ENCODE measurements at places on chromosomes 5 and 9.
A peak's percentile ranks its signal among the peaks of the same experiment; 100 is the strongest.

DNA sequence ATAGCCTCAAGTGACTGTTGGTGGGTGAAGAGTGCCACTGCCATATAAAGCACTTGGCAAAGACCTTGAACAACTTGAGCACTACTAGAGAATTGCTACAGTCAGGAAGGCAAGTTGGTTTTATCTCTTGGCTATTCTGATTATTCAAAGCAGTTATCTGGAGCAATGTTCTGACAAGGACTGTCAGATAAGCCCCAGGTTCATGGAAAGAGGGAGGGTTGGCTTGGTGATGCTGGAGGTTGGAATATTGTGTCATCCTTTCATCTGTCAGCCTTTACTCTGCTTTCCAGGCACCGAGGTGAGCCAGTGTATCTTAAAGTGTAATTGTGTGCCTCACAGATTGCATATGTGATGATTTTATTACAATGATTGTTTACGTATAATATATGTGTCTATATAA, 548.4 kb upstream of the ZNF608 start:
- no peak for DNase-seq

GRCh38 chr5:148972974-148973374, 89.9 kb downstream of the SH3TC2 start:
- no peak for DNase-seq

DNA sequence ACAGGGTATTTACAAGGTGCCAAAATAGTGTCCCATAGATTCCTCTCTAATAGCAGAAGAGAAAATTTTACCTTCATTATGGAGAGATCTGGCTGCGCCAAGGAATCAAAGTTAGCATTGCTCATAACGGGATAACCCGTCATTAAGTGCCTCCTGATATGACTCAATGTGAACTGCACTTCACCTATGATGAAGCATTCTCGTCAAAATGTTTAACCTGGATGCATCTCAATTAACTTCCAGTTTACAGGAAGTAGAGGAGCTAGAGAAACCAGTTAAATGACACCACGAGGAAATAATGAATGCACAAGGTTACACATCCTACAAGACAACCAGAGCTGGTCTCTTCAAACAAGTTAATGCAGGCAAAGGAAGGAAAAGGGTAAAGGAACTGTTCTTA, 17.2 kb downstream of the FBXW11 start:
- no peak for DNase-seq

GRCh38 chr5:126274076-126274762, 149.0 kb upstream of the GRAMD2B start:
- no peak for DNase-seq

DNA sequence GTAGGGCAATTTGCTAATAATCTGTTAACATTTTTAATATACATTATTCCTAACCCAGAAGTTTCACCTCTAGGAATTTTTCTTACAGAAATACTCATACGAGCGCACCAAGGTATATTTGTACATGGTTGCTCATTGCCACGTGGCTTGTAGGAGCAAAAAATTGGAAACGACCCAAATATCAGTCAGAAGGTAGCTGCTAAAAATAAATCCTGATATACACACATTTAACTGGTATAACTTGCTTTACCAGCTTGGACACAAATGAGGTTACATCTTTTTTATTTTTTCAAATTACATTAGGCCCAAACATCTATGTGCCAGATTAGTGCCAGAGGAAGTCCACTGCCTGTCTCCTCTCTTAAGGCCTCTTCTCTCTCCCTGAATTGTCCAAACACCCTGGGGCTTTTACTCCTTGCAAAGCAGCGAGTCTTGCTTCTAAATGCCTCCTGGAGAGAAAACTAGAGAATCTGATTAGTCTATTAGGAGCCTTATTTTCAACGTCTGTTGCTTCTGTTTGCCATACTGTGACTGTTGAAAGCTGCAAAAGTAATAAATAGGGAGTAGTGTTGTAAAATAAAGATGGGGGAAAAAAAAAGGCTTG, 92.0 kb upstream of the SSBP2 start:
- DNase-seq = no peak

- DNase-seq = no peak
These were observed 93.5 kb upstream of the TNPO1 start for GRCh38 chr5:72722792-72723452.

GRCh38 chr9:93667627-93668026, 91.2 kb downstream of the PHF2 start:
- DNase-seq = peak; percentile 4

DNA sequence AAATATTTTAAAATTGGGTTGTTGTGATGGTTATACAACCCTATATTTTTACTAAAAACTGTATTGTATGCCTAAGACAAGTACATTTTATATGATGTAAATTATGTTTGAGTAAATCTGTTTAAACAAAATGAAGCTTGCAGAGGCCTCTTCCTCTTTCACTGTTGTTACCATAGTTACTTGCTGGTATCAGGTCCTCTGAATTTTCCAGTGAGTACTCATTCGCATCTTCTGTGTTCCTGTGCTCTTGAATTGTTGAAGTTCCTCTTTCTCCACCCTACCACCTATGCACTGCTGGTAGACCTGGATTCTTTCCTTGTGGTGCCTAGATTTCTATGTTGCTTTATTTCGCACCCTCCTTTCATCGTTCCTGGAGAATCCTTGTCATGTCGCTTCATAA, 938.5 kb upstream of the ACO1 start:
- DNase-seq = no peak

GRCh38 chr9:95316274-95316673, 1.2 kb downstream of the FANCC start:
- DNase-seq = no peak

GRCh38 chr5:141567513-141568117, 51.2 kb downstream of the DIAPH1 start:
- DNase-seq = no peak

DNA sequence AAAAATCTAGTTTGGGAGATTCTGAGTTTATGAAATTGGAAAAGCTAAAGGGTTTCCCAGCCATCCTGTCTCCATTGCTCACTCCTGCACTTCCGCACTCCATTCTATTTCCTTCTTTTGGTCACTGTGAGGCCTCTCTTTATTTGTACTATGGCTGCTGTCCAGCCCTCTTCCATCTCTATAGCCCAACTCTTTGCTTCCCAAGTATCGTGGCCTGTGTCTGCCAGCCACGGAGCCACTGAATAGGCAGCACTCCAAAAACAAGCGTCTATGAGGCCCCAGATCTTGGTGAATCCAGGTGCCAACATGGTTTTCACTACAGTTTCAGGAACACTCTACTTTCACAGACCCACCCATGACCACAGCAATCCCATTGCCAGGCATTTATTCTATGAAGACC, 37.2 kb downstream of the GRAMD2B start:
- DNase-seq = no peak

DNA sequence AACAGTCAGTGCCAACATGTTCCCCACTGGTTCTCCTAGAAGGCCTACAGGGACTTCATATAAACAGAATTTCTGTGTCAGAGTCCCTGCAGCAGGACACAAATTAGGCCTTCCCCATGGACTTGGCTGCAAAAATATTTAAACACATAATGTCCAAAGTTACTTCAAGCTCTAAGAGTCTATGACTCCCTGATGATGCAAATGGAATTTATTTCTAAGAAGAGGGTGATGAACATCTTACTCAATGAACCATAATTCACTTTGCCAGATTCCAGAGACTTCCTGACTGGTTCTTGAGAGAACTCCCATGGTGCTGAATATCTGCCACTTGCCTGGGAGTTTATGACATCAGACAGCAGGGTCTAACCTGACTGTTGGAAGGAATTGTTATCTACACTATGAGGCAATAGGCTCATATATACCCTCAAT, 32.7 kb upstream of the ADRA1B start:
- no peak for DNase-seq

- DNase-seq = no peak
These were observed 120.9 kb downstream of the PIP5K1B start for GRCh38 chr9:68825762-68826472.

GRCh38 chr9:95896580-95896979, 21.1 kb downstream of the ERCC6L2 start:
- DNase-seq = no peak

- no peak for DNase-seq
These were observed 12.2 kb upstream of the SPDL1 start for GRCh38 chr5:169571355-169571754.

DNA sequence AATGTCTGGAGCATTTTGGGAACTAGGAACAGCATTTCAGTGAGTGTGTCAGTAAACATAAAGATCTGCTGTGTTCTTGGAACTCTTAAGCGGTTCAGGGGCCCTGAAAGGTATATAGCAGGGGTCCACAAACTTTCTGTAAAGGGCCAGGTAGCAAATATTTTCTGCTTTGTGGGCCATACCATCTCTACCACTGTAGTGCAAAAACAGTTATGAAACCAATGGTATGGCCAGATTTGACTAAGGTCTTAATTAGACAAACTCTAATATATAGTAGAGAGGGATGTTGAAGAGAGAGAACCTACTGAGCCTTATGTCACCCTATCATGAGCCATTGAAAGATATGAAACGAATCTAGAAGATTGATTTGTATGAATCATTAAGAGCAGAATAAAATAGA, 5.3 kb downstream of the TNPO1 start:
- no peak for DNase-seq

DNA sequence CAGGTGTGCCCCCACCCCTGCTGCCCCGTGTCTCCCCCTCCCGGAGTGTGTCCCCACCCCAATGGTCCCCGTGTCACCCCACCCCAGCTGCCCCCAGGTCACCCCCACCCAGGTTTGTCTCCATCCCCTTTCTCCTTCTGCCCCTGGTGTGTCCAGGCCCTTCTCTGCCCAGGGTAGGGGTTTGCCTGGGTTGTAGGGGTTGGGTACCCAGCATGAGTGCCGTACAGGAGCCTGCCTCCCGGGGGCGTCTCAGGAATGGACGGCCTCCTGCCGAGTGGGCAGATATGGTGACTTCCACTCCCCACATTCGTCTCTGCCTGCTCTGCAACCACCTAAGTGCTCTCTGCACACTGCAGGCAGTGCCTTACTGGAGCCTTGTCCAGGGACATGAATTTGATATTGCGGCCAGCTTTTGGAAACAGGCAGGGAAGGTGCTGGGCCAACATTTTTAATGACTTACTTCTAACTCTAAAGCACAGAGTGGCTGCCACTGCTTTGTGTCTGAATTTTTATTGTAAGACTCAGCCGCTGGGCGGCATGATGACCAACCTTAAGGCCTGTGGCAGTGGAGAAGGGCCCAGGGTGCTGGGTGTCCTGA, 6.7 kb downstream of the LRRC14B start:
- DNase-seq = no peak
